Amniotic stem cell (primary cell): ENCODE measurements at places on chromosomes 12 and 14.

DNA sequence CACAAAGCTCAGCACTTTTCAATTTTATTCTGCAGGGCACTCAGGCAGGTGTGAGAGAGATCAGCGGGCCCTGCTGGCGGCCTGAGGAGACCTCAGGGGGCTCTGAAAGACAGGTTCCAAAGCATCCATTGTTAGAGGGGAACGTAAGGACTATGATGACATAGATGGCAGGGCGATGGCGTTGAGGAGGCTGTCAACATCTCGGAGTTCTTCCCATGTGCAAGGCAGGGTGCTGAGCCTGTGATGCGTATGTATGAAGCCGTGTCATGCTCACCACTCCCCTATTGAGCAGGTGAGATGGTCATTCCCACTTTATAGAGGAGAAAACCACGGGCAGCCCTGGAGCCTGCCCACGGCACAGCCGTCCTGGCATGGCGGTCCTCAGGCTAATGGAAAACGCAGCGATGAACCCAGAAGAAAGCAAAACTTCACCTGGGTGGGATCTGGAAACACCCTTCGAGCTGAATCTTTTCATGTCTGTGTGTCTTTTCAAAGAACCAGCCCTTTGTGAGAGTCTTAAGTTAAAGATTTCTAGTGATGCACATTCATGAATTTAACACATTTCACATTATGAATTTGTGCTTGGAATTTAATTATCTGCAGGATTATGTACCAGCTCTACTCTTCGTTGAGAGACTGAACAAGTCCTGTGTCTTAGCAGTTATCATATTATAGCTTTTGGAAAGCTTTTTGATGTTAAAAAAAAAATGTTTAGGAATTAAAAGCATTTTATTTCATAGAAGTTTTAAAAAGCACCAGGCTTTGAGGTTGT, 64.7 kb downstream of the RIMBP2 start:
- DNase-seq, result no peak

- no peak for DNase-seq
These were observed 101.4 kb downstream of the GPATCH2L start for GRCh38 chr14:76253111-76253510.

DNA sequence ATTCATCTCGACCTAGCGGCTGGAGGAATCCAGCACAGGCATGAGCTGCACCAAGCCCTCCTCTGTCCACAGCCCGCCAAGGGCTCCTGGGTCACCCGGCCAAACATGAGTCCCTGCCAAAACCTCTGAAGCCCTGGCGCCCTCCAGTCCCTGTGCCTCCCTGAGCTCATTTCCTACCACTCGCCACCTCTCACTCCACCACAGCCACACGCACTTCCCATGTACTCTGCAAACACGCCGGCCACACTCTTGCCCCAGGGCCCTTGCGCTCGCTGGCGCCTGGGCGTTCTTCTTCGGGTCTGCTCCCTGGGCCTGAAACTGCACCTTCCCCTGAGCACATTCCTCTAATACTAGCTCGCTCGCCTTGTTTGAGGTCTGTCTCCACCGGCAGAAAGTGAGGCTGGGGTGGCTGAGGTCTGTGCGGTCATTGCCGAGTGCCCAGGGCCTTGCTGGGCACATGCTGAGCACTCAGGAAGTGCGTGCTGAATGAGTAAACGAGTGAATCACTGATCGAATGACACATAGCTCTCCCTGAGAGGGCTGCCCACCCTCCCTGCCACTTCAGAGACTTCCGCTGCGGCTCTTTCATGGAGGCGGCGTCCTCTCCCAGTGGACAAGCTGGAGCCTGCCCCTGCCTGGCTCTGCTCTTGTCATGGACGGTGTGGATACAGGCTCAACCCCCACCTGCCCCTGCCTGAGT, 33.7 kb upstream of the DLK1 start:
- peak; percentile 84 for DNase-seq

- DNase-seq, result no peak
These were observed 4.5 kb upstream of the EEA1 start for GRCh38 chr12:92933606-92934005.

DNA sequence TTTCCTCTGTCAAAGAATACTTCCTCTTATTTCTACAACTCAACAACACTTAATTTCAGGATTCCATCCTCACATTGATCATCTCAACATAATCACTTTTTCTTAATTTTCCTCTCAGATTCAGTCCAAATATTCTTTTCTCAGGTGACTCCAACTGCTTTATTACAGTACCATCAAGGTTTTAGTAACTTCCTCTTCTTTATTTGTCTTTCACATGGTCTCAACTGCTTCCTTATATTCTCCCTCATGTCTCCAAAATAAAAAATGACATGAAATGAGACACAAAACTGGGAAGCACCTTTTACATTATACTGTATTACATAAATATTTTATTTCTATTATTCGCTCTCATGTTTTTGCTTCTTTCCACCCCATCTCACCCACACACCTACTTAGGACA, 55.5 kb downstream of the PPP2R5E start:
- no peak for DNase-seq

DNA sequence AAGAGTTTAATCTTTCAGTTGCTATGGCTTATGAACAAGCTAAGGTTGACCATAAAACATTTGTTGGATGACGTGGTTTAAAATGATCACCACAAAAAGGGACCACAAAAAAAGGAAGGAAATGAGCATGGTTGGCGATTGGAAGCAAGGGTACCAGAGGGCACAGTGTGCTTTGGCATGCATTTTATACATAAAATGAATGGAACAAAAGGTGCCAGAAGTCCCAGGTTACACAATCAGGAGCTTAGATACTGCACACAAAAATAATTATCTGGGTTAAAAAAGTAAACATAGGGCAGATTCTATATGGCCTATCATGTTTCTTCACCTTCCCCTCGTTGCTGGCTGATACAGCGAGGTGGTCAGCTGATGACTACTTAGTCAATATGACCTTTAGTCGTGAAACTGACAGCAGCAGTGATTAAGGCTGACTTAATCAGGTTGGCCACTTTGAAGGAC, 50.7 kb downstream of the ZC3H14 start:
- DNase-seq, result no peak

GRCh38 chr12:69578283-69578682, 7.0 kb upstream of the CCT2 start:
- DNase-seq, result no peak

GRCh38 chr14:71289536-71289935, 382.3 kb downstream of the PCNX1 start:
- DNase-seq, result no peak

- no peak for DNase-seq
These were observed 23.9 kb upstream of the IGF1 start for GRCh38 chr12:102504280-102504679.

DNA sequence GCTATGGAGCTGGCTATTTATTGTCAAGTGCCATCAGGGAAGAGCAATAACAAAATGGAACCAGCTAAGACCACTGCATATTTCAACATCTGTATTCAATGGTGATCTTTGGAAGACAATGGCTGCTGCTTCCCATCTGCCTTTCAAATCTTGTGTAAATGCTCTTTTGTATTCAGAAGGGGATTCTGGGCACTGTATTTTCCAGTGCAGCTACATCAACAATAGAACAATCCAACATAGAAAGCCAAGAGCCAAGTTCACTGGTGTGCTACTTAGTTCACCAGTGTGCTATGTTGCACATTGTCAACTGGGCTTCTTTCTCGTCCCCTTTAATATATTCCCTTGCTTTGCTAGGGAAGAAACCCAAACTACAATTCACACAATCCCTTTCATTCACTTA, 128.8 kb upstream of the OR4E1 start:
- no peak for DNase-seq

DNA sequence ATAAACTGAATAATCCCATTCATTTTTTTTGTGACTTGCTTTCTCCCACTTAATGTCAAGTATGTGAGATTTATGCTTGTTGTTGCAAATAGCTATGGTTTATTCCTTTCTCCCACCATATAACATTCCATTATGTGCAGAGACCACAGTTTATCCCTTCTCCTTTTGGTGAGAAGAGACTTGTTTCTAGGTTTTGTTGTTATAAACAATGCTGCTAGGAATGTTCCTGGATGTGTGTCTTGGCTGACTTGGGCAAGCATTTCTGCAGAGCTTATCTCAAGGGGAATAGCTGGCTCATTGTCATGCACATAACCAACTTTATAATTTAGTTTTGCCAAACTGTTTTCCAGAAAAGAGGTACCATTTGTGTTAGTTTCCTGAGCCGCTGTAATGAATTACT, 47.6 kb upstream of the PPP1CC start:
- DNase-seq, result no peak

DNA sequence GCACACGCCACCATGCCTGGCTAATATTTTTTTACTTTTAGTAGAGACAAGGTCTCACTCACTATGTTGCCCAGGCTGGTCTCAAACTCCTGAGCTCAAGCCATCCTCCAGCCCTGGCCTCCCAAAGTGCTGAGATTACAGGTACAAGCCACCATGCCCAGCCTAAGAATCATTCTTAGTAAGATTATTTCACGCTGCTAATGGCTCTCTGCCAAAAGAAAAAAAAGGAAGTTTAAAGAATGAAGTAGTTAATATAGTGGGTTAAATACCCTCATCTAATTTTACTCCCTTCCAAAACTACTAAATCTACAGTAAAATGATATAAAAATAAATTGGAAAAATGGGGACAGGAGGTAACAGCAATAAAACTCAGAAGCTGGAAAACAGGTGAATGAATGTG, 2.6 kb downstream of the ETFRF1 start:
- DNase-seq, result no peak

GRCh38 chr14:44963775-44964380, 1.9 kb downstream of the TOGARAM1 start:
- no peak for DNase-seq

- DNase-seq, result no peak
These were observed 27.6 kb downstream of the TUBA1A start for GRCh38 chr12:49161092-49161795.

- no peak for DNase-seq
These were observed 1054.5 kb downstream of the BCL11B start for GRCh38 chr14:98217530-98217929.

DNA sequence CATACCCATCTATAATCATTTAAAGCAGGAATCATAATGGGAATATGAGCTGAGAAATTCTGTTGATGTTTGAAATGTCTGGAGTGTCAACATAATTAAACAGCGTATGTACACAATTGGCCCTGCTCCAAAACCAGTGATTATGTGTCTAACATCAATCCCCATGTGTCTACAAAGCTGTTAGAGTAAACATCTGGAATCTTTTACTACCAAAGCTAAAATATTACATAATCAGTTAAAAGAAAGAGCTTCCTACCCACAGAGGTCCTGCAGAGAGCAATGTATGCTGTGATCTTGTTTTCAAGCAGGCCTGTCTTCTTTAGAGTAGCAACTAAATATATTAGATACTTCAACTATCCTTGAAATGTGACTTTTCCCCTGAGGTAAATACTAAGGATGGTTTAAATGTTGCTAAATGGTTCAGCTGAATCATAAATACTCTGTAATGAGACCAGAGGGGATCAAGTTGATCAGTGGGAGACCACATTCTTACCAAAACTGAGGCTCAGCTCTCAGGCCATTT, 74.3 kb downstream of the RASSF8 start:
- DNase-seq, result no peak

- no peak for DNase-seq
These were observed 313.2 kb upstream of the DIO3 start for GRCh38 chr14:101247842-101248725.

GRCh38 chr12:4819654-4820053, 90.1 kb upstream of the KCNA1 start:
- DNase-seq, result no peak

GRCh38 chr12:68335462-68335861, 3.3 kb upstream of the MDM1 start:
- no peak for DNase-seq

- no peak for DNase-seq
These were observed 984.2 kb downstream of the FSCB start for GRCh38 chr14:43522901-43523300.

DNA sequence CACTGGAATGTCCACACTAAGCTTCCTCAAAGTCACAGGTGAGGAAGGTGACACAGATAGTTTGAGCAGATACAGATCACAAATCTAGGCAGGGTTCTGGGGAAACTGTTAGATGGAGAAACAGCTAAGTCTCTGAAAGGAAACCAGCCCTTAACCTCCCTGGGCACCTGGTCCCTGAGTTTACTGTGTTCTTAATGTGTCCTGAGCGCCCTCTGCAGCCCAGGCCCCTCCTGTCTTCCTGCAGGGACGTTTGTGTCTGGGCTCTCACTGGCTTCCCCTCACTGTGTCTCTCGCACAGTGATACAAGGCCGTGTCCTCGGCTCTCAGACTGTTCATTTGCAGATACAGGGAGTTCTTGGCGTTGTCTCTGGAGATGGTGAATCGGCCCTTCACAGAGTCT, 684.3 kb downstream of the TMEM121 start:
- no peak for DNase-seq

- DNase-seq, result no peak
These were observed 1.6 kb upstream of the HPD start for GRCh38 chr12:121860257-121860656.

GRCh38 chr12:132181570-132182200, 37.4 kb downstream of the NOC4L start:
- DNase-seq, result no peak

DNA sequence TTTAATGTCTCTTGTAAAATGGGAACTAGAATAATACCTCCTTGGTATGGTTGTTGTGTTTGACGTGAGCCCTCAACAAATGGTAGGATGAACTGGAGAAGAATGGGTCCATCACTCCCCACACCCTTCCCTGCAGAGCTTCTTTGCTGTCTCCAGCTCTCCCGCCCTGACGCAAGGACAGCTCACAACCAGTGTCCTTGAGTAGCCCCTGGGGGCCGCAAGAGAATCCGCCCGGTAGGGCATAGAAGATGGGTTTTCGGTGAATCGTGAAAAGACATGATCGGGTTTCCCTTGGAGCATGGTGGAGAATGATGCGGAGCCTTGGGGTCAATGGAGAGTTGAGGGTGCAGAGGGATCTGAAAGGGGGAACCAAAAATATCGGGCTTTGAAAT, 6.1 kb upstream of the PAX9 start:
- no peak for DNase-seq

DNA sequence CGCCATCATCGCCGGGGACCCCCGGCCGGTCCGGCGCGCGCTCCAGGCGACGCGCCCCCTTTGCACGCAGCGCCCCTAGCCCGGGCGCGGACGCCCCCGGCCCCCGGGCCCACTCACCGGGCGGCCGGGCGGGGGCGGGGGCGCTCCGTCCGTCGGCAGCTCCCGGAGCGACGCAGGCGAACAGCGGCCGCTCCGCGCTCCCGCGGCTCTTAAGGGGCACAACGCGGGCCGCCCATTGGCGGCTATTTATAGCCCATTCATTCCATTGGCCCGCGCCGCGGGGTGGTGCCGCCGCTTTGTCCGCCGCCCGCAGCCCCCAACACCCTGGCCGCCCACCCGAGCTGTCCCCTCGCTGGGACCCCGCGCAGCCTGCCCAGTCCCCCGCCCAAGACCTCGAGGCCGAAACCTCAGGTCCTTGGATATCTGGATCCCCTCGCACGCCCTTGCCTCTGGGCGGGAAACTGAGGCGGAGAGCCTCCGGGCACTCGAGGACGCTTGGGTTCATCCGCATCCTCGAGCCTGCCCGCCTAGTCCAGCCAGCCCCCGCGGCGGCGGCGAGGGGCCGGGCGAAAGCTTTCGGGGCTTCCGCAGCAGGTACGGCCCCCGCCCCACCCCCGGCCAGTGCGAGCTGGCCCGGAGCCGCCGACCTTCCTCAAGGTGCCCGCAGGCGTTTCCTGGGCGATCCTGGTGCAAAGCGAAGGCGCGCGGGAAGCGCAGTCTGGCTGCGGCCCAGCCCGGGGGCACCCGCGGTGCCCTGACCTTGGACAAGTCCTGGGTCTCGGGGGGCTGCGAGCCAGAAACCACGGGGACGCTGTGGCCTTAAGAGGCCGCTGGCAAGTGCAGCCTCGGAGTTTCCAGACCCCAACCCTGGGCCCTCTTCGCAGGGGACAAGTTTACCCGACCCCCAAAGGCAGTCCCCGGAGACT, at the start of gene CKB:
Gene CKB, minus strand, starts transcription at position 182 of the 926 bp plus-strand sequence. CDS start 337 bp downstream, outside the sequence.
- no peak for DNase-seq
